ENCODE measurements at places on chromosomes 2 and 18.
A peak's percentile ranks its signal among the peaks of the same experiment; 100 is the strongest.

GRCh38 chr18:56306797-56307196 lies 331.6 kb downstream of the TXNL1 start:
- no peak overlapping the region for H3K4me3 ChIP-seq
- no peaks in the 10 kb centered on the region for H3K4me1 ChIP-seq
- H3K36me3 ChIP-seq = no peaks in the 10 kb centered on the region

- H3K36me3 ChIP-seq = no peaks in the 10 kb centered on the region
- H3K4me3 ChIP-seq = no peak overlapping the region
- no peak for DNase-seq
- H3K27ac ChIP-seq = no peak overlapping the region
- H3K27me3 ChIP-seq = no peaks in the 10 kb centered on the region
Observed at GRCh38 chr18:10020171-10020570, 106.4 kb downstream of the VAPA start.

DNA sequence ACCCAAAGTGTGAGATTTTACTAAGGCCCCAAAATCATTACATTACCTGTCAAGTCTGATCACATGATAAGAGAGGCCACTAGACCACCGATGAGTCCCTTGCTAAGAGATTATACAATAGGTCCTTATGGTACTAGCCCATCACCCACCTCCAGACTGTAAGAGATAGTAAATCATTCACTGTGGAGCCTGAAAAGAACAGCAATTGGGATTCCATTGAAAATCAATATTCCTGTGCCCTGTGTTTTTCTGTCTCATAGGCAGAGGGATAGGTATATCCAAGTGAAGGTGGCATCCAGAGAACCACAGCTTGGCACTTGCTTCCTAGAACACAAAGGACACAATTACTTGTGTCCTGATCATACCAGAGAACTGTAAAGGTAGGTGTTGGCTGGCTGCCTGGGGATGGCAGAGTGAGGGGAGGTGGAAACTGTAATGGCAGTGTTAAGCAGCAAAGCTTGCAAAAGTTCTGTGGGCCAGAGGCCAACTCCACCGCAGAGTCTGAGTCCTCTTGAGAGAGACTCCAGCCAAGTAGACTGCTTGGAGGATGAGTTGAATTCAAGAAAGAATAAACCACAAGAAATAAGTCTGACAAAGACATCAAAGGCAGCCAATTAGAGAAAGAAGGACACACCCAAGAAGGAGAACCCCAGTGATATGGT lies 102.0 kb upstream of the PIEZO2 start:
- H3K27me3 ChIP-seq = no peaks in the 10 kb centered on the region
- H3K27ac ChIP-seq = no peak overlapping the region
- H3K4me1 ChIP-seq = no peaks in the 10 kb centered on the region
- H3K36me3 ChIP-seq = no peaks in the 10 kb centered on the region

GRCh38 chr2:28326881-28327505 lies 65.7 kb upstream of the FOSL2 start:
- H3K4me3 ChIP-seq = no peak overlapping the region
- DNase-seq = peak; percentile 24
- no peaks in the 10 kb centered on the region for H3K36me3 ChIP-seq
- H3K27ac ChIP-seq = peak overlapping the region; percentile 16
- no peaks in the 10 kb centered on the region for H3K27me3 ChIP-seq

GRCh38 chr18:79912409-79912991 lies 39.0 kb downstream of the SLC66A2 start:
- DNase-seq = peak; percentile 87
- peaks cover 7% of the 10 kb centered on the region for H3K36me3 ChIP-seq
- no peaks in the 10 kb centered on the region for H3K27me3 ChIP-seq
- H3K4me1 ChIP-seq = no peaks in the 10 kb centered on the region
- no peak overlapping the region for H3K27ac ChIP-seq

- H3K27me3 ChIP-seq = no peaks in the 10 kb centered on the region
- no peaks in the 10 kb centered on the region for H3K4me1 ChIP-seq
- no peak for DNase-seq
- H3K27ac ChIP-seq = no peak overlapping the region
- H3K36me3 ChIP-seq = no peaks in the 10 kb centered on the region
- H3K4me3 ChIP-seq = no peak overlapping the region
Observed at GRCh38 chr2:2542966-2543611, 212.0 kb upstream of the MYT1L start.

DNA sequence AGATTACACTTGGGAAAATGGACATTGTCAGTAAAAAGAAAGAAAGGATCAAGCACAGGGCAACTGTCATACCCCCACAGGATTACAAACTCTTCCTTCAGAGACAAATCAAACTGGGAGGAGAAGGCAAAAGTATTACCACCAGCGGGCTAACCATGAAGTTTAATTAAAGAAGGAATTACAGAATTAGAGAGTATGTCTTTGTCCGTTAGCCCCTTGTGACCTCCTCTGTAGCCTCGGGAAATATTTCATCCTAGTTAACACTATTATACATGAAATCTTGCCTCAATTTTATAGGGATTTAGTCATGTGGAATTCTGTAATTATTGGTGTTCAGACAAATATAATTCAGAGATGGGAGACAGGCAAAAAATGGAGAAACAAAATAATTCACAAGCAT lies 60.7 kb downstream of the PAX3 start:
- no peaks in the 10 kb centered on the region for H3K27me3 ChIP-seq
- H3K4me3 ChIP-seq = no peak overlapping the region
- no peaks in the 10 kb centered on the region for H3K36me3 ChIP-seq
- H3K27ac ChIP-seq = no peak overlapping the region

DNA sequence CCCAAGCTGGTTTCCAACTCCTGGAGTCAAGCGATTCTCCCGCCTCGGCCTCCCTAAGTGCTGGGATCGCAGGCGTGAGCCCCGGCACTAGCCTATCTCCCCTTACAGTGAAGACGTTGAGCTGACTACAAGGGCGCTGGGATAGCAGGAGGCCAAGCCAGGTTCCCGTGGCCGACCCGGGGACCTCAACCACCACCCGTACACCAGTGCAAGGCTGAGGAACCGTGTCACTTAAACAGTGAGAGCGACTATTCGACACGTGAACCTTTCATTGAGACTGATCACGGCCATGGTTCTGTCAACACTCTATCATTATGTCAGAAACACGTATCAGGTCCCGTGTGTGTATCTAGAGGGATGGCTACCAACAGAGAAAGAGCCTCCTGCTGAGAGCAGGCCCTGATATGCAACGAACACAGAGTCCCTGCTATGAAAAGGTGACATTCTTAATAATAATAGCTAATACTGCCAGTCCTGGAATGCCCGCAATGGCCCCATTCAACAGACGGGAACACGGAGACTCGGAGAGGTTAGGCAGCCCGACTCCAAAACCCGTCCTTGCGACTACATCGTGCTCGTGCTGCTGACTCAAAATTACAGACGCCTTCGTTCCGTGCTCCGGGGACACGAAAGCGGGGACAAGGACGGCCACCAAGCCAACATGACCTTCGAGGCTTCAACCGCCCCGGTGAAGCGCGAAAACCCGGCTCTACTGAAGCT lies 833 bp downstream of the AFG3L2 start:
- no peak for DNase-seq
- H3K36me3 ChIP-seq = no peaks in the 10 kb centered on the region
- peak overlapping the region; percentile 97 for H3K27ac ChIP-seq
- H3K27me3 ChIP-seq = no peaks in the 10 kb centered on the region
- peaks cover 55% of the 10 kb centered on the region for H3K4me1 ChIP-seq
- peak overlapping the region; percentile 80 for H3K4me3 ChIP-seq

DNA sequence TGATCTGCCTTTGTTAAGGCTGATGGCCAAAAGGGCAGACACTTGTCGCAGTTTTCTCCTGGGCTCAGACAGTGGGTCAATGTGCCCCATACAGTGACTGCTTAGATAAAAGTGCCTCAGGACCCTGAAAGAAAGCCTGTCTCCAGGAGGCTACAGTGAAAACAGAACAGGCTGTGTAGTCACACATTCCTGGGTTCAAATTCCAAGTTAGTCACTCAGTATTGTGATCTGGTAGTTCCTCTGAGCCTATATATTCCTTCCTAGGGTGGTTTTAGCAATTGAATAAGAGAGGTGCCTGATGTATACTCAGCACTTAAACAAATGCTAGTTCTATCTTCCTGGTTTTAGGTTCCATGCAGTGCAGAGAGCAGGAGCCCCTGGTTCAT lies 54.4 kb downstream of the RPL37A start:
- peaks cover 90% of the 10 kb centered on the region for H3K4me1 ChIP-seq
- no peaks in the 10 kb centered on the region for H3K27me3 ChIP-seq
- no peak for DNase-seq
- no peak overlapping the region for H3K4me3 ChIP-seq
- H3K27ac ChIP-seq = peak overlapping the region; percentile 77
